ENCODE measurements at places on chromosomes 7 and 10.

GRCh38 chr10:5869156-5869555 is 20.5 kb downstream of the ANKRD16 start:
- DNase-seq = no peak

- no peak for DNase-seq
These were observed 787.4 kb downstream of the PHTF2 start for GRCh38 chr7:78585980-78586379.

GRCh38 chr7:25249772-25250171 is 21.5 kb upstream of the NPVF start:
- no peak for DNase-seq

GRCh38 chr7:155206318-155207020 is 91.2 kb upstream of the INSIG1 start:
- no peak for DNase-seq

DNA sequence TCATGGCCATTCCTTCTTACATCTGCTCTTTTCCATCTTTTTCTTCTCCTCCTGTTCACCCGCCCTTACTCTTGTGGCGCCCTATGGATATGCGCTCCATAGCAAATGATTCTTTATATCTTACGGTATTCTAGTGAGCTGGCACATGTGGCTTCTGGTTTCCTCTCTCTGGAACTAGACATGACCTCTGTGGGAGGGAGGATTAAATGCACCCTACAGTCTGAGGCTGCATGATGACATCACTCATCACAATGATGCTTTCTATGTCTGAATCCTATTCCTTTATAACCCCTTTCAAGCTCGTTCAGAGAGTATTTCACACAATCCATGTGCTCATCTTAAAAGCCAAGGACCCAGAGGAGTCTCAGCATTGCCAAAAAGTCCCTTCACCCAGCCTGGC is 153.3 kb downstream of the EGFR start:
- no peak for DNase-seq

DNA sequence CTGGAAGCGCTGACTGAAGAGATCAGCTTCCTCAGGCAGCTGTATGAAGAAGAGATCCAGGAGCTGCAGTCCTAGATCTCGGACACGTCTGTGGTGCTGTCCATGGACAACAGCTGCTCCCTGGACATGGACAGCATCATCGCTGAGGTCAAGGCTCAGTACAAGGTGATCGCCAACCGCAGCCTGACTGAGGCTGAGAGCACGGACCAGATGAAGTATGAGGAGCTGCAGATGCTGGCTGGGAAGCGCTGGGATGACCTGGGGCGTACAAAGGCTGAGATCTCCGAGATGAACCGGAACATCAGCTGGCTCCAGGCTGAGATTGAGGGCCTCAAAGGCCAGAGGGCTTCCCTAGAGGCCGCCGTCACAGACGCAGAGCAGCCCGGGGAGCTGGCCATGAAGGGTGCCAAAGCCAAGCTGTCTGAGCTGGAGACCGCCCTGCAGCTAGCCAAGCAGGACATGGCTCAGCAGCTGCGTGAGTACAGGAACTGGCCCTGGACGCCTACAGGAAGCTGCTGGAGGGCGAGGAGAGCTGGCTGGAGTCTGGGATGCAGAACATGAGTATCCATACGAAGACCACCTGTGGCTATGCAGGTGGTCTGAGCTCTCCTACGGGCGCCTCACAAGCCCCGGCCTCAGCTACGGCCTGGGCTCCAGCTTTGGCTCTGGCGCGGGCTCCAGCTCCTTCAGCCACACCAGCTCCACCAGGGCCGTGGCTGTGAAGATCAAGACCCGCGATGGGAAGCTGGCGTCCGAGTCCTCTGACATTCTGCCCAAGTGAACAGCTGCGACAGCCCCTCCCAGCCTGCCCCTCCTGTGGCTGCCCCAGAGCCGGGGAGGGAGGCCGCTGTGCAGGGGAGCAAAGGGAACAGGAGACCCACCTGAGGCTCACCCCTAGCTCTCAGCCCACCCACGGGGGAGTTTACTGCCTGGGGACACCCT is 24.9 kb upstream of the AMPH start:
- no peak for DNase-seq

DNA sequence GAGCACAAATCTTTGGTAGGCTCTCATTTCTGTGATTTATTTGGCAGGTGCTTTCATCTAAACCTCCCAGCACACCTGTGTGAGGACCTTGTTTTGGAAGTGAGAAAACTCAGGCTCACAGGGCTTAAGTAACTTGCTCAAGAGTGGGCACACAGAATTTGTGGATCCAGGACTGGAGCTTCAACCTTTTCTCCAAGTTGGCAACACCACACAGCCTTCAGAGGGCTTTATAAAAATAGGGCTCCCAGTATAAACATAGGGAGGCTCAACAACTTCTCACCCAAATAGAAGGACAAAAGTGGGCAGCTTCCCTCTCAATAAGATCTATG is 182.2 kb upstream of the NEBL start:
- no peak for DNase-seq

DNA sequence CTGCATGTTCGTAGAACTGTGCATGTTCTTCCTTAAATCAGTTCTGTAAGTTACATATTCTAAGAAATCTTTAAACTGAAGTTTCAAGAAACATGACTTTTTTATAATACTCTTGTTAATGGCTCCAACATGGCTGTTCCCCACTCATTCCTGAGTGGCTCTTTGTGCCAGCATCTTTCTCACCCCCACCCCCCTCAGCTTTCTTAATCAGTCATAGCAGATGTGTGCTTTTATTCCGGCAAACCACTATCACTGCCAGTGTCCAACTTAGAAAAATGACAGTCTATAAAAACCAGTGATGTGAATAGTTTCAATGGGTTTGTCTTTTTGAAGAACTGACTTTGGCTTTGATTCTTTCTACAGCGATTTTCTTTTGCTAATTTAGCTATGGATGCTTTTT is 37.6 kb downstream of the PITRM1 start:
- DNase-seq = no peak

- no peak for DNase-seq
These were observed 18.8 kb downstream of the FOXI2 start for GRCh38 chr10:127755753-127756152.

GRCh38 chr10:123017421-123018165 is 8.8 kb downstream of the ACADSB start:
- no peak for DNase-seq

GRCh38 chr10:26860102-26860442 is 686 bp downstream of the ABI1 start:
- peak; percentile 61 for DNase-seq

- DNase-seq = no peak
These were observed 109.5 kb downstream of the ADCY1 start for GRCh38 chr7:45683556-45684148.

- peak; percentile 40 for DNase-seq
These were observed 75.1 kb downstream of the ANKRD61 start for GRCh38 chr7:6106140-6106904.

DNA sequence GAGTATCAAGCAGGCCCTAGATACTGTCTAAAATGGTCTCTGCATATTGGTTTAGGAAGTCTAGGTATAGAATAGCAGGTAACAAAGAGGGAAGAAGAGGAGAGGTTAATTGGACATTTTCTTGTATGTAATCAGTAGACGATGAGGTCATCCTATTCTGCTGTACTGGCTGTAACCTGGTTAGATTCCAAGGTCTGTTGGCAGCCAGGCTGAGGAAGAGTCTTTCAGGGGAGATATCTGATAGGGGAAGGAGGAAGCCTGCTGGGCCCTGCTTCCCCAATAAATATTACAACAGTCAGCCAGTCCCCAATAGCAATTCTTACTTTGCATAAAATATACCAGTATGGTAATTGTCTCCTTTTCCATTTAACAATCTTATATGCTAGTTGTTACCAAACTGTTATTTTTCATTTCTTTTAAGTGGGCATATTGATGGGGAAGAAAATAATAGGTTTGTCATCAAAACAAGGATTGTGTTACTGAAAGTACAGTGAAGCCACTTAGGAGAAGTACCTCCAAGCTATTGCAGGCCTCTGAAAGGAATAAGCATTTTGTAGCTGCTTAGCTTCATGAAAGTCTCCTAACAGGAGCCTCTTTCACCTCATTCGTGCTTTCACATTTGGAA is 186.4 kb downstream of the LRRC4 start:
- no peak for DNase-seq

- no peak for DNase-seq
These were observed 7.6 kb downstream of the ECHS1 start for GRCh38 chr10:133365461-133366129.

DNA sequence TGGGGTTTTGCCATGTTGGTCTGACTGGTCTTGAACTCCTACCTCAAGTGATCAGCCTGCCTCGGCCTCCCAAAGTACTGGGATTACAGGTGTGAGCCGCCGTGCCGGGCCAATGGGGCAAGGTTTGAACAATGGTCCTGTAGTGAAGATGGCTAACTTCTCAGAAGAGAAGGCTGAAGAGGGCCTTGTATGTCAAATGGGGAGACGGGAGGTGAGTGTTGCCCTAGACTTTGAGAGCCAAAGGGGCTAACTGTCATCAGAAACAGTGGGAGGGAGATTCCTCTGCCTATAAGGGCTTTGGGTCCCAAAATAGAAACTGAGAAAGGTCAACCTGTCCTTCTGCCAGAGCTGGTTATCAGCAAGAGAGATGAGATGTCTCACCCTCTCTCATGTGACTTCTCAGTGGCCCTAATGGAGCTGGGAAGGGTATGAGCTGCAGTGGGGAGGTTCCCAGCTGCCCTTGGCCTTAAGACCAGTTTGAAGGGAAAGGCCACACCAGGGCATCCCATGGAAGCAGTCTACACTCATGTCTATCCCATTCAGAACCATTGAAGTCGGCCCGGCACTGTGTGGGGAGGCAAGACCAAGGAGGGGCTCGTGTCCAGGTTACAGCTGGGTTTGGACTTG is 1.3 kb upstream of the SAMD8 start:
- no peak for DNase-seq

DNA sequence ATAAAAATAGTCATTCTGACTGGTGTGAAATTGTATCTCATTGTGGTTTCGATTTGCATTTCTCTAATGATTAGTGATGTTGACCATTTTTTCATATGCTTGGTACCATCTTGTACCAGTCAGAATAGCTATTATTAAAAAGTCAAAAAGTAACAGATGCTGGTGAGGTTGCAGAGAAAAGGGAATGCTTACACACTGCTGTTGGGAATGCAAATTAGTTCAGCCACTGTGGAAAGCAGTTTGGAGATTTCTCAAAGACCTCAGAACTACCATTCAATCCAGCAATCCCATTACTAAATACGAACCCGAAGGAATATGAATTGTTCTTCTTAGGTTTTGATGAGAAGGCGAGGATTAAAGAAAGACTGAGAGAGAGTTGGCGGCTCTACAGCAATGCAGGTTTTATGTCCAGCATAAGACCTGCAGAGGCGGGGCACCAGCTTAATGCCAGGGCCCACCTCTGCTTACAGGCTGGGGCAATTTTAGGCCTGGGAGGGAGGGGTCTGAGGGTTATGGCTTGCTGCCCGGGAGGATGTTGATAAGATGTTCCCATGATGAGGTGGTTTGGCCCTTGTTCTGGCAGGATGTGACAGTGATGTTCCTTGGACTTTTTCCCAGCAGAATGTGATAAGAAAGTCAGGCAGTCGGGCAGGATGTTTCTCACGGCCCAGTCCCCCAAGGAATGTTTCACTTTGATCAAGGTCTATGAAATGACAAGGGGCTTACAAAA is 74.4 kb downstream of the MEST start:
- DNase-seq = no peak

- DNase-seq = no peak
These were observed 51.7 kb downstream of the SMURF1 start for GRCh38 chr7:99092064-99092720.

DNA sequence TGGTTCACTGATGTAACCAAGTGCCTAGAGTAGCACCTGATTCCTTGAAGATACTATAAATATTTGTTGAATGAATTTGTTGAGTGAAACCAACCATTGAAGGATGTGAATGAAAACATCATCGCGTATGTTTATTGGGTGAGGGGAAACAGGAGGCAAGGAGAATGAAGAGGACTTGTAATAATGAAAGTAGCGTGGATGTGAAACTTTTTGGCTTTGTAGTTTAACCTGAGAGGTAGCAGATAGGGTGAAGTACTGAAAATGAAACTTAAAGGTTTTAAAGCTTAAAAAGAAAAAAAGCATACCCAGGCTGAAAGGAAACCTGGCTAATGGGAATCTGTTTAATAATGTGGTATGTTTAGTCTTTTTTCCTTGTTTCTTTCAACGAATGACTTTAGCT is 5.2 kb downstream of the CCNY start:
- DNase-seq = no peak

DNA sequence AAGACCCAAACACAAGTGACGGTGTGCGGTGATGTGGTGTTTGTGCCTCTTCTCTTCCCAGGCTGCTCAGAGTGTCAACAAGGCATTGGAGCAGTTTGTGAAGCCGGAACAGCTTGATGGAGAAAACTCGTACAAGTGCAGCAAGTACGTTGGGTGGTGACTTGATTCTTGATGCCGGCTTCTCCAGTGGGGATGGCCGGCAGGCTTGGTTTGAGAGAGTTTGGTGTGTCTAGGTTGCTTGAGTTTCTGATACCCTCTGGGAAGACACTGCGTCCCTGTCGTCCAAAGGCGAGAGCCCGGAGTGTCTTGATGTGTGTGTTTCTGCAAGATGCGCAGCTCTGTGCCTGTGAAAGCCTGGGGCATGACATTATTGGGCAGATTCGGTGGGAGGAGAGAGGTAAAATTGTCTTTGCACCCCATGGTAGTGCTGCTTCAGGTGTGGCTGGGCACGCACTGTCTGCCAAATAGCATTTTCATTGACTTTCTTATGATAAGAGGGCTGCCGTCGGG is 111.8 kb downstream of the ANKRD61 start:
- DNase-seq = no peak

Measured in DND-41 (cell line).